ENCODE measurements at places on chromosomes 4 and X.
A peak's percentile ranks its signal among the peaks of the same experiment; 100 is the strongest.

GRCh38 chr4:64230709-64231310 lies 178.4 kb downstream of the TECRL start:
- DNase-seq = no peak

DNA sequence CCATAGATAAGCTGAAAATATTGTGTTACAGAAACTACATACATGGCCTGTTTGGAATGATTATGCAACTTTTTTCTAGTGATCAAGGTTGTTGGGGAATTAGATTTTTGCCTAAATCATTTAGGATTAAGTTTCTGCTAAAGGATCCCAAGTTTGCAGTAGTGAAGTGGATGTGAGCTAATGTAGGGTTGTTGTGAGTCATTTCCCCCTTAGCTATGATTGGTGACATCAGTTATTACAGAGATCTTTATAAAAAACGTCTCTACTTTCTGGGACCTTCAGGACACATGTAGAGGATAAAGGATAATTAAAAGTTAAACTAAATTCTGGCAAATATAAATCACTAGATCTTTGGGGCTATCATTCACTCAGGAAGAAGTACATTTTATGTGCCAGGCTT lies 133.3 kb downstream of the GATB start:
- no peak for DNase-seq

DNA sequence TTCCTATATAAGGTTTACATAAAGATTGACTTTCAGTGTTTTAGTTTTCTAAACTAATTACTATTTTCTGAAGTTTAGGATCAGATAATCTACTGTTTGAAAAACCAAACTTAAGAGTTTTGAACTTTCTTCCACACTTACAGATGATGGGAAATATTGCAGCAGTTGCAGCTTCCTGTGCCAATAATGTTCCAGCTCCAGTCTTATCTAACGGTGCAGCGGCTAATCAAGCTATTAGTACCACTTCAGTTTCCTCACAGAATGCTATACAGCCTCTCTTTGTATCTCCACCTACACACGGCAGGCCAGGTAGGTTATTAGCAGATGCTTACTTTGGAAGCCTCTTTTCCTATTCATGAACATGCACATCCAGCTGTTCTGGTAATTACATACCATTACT lies 55.6 kb downstream of the ALG13 start:
- no peak for DNase-seq

DNA sequence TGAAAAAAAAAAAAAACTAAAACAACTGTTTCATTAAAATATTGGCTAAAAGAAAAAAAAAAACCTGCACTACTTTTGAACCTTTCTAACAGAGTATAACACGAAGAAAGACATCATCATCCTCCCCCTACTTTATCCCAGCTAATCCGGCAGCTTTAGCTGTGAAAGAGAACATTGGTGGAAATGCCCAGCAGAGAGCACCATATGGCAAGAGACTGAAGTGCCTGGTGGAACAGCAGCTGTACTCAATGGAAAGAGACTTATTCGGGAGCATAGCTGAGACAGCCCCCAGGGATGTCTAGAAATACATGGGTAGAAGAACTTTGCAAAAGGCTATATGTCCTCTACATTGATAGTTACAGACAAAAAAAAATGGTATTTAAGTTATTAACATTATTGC lies 30.3 kb downstream of the STPG2 start:
- DNase-seq = no peak

DNA sequence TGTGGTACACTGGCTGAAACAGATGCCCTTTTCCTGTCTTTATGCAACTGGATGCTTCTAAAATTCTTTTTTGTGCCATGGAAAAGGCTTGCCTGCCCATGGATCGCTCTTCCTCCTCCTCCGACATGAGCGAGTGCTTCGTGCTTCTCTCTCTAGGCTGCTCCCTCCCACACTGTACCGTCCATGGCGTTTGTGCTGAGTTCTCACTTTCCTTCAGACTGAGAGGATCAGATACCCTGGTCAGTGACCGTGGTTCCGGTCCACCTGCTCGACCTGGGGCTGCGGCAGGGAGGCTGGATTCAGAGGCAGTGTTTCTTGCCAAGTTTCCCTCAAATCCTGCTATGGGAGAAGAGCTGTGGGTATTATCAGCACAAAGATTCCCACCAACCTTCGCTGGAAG lies 10.2 kb upstream of the CLDN24 start:
- no peak for DNase-seq

GRCh38 chr4:184329659-184330400 lies 112.2 kb upstream of the ENPP6 start:
- peak; percentile 43 for DNase-seq

- DNase-seq = no peak
Measured at GRCh38 chr4:153799694-153800074, 10.8 kb upstream of the SFRP2 start.

- DNase-seq = no peak
Measured at GRCh38 chr4:185625503-185625902, 90.2 kb upstream of the PDLIM3 start.

DNA sequence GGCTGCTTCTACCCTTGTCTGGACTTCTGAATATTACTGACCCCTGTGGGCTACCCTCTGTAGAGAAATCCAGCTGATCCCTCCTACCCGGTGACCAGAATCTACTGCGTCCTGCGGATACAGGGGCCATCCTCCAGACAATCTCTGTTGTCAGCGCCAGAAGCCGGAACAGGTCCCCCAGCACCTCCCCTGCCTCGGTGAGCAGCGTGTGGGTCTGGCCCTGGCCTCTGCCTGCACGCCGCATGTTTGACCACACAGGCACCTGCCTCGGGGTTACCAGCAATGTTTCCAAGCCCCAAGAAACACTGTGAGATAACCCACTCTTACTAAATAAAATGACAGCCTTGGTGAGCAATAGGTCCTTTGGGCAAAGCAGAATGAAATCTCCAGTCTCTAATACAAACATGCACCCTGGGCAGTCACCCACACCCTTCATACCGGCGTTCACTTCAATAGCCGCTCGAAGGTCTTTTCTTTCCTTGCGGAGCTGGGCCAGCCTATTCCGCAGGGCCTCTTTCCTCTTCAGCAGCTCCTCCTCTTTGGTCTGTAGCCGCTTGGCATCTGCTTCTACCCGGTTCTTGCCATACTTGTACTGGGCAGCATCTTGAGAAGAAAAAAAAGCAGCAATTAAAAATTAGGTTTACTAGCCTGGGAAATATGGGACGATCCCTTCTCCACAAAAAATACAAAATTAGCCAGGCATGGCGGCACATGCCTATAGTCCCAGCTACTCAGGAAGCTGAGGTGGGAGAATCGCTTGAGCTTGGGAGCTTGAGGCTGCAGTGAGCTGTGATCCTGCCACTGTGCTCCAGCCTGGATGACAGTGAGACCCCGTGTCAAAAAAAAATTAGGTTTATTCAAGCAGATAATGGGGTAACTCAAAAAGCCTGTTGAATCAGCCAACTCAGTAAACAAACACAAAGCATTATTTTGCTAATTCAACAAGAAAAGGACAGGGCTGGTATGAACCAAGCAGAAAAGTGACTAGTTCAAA lies 165.1 kb downstream of the AFAP1 start:
- DNase-seq = no peak

DNA sequence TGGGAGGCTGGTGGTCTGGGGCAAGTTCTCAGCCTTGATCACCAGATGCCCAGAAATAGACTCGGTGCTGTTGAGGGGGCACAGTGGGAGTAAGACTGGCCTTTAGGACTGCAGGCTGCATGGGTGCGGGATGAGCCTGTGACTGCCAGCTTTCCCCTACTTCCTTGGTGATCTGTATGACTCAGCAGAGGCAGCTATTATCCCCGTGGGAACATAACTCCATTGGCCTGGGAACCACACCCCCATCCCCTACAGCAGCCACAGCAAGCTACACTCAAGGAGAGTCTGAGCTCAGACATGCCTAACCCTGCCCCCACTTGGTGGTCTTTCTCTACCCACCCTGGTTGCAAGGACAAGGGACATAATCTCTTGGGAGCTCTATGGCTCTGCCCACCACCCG lies 20.6 kb downstream of the CLIC2 start:
- no peak for DNase-seq

DNA sequence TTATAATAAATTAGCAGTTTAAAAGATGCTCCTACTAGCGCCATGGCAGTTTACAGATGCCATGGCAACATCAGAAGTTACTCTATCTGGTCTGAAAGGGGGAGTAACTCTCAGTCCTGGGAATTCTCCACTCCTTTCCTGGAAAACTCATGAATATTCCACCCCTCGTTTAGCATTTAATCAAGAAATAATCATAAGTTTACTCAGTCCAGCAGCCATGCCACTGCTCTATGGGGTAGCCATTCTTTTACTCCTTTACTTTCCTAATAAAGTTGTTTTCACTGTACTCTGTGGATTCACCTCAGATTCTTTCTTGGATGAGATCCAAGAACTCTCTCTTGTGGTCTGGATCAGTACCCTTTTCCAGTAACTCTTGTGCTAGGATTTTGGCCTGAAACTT lies 52.3 kb downstream of the GUCY1B1 start:
- DNase-seq = no peak

- DNase-seq = no peak
Measured at GRCh38 chr4:119933606-119934005, 133.0 kb downstream of the MAD2L1 start.
